ENCODE measurements at places on chromosomes 4 and X. TPM values are rescaled to one million over a fixed set of nuclear protein-coding genes. Genes with fewer than 3 reads are reported as not detected.

- H3K4me3 ChIP-seq, result no peak overlapping the region
- H3K27me3 ChIP-seq, result no peaks in the 10 kb centered on the region
- no peak for DNase-seq
- no peaks in the 10 kb centered on the region for H3K36me3 ChIP-seq
- H3K4me1 ChIP-seq, result no peaks in the 10 kb centered on the region
- H3K27ac ChIP-seq, result no peak overlapping the region
Measured at GRCh38 chrX:101736651-101737050, 77.0 kb upstream of the ARMCX2 start.

DNA sequence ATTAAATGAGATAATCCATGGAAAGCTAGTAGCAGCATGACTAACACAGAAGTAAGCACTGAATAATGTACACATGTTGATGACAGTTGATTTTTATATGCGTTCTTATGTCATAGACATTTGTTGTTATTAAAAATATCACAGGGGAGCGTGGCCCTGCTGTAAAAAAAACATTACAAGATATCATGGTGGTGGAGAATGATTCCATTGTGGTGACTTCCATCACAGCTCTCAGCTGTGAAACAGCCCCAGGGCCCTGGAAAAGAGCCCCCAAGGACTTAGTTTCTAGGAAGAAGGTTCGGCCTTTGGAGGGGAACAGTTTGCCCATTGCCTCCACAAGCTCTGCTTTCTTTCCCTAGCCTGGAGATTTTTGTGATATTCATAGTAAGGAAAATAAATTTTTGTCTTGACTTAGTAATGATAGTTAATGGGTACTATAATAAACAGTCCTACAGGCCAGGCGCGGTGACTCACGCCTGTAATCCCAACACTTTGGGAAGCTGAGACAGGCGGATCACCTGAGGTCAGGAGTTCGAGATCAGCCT is 49.9 kb downstream of the FAM114A1 start:
- no peak for DNase-seq
- H3K4me1 ChIP-seq, result no peaks in the 10 kb centered on the region
- H3K27me3 ChIP-seq, result no peaks in the 10 kb centered on the region
- no peak overlapping the region for H3K27ac ChIP-seq
- peaks cover 13% of the 10 kb centered on the region for H3K36me3 ChIP-seq

DNA sequence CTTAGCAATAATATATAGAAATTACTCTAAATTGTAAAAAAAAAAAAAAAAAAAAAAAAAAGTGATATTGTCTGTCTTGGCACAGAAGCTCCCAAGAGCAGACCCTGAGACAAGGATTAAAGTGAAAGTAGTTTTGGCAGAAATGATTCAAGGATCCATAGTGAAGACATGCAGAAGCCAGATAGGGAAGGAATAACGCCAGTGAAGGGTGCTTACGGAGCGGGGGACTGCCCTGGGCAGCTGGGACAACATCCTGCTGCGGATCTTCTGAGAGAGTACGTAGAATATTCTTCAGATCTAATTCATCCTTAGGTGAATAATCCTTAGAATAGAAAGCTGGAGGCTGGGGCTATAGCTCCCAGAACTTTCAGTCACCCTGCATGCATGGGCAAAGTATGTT is 39.8 kb downstream of the ARHGAP24 start:
- no peak overlapping the region for H3K4me3 ChIP-seq
- H3K4me1 ChIP-seq, result peaks cover 10% of the 10 kb centered on the region
- no peaks in the 10 kb centered on the region for H3K36me3 ChIP-seq

DNA sequence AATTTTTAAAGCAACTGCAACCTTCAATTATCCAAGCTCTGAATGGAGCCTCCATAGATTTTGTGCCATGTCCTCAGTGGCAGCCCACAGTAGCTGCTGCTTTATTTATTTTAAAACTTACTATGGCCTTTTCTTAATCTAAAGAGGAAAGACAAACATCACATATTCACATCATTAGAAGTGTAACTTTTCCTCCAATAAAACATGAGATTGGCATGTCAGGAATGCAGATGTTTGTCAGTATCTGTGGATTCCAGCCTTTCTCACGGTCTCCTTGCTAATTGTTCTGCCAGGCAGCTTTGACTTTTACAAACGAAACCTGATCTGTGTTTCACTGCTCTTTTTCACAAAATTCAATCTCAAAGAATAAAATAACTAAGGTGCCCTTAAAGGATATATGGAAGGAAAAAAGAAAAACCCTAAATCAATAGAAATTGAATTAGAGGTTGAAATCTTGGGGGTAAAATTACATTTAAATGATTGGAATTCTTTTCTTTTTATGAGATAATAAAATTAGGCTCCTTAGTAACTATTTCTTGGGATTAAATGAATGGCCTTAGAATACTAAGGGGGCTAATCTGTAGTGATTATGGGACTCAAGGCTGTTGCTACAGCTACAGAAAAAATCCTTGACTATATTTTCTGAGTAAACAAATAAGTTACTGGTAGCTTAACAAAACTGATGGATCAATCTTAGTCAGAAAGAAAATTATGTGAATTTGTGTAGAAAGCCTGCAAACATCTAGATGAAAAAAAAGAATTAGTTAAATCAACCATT is 151.3 kb downstream of the RTL9 start:
- no peaks in the 10 kb centered on the region for H3K36me3 ChIP-seq
- no peaks in the 10 kb centered on the region for H3K27me3 ChIP-seq
- H3K27ac ChIP-seq, result no peak overlapping the region
- H3K4me1 ChIP-seq, result no peaks in the 10 kb centered on the region
- H3K4me3 ChIP-seq, result no peak overlapping the region

DNA sequence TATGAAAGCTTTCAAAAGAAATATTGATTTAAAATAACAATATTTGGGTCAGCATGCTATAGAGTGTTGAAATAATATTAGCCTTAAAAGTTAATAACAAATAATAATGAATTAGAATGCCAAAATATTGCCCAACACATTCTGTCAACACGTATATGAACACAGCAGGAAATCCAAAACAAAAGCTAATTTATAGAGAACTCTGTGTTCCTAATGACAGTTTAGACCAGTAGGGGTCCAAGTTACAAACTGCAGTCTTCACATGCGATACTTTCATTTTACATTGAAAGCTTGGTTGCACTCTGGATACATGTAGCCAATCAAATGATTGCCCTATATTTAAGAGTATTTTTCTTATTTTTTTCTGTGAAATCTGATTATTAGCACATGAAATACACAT is 274.4 kb downstream of the DCTD start:
- no peaks in the 10 kb centered on the region for H3K27me3 ChIP-seq
- H3K4me1 ChIP-seq, result no peaks in the 10 kb centered on the region
- no peak overlapping the region for H3K27ac ChIP-seq
- no peak for DNase-seq
- H3K4me3 ChIP-seq, result no peak overlapping the region

- H3K4me3 ChIP-seq, result no peak overlapping the region
- no peak overlapping the region for H3K27ac ChIP-seq
- H3K27me3 ChIP-seq, result no peaks in the 10 kb centered on the region
Measured at GRCh38 chrX:28718450-28718849, 131.2 kb downstream of the IL1RAPL1 start.

DNA sequence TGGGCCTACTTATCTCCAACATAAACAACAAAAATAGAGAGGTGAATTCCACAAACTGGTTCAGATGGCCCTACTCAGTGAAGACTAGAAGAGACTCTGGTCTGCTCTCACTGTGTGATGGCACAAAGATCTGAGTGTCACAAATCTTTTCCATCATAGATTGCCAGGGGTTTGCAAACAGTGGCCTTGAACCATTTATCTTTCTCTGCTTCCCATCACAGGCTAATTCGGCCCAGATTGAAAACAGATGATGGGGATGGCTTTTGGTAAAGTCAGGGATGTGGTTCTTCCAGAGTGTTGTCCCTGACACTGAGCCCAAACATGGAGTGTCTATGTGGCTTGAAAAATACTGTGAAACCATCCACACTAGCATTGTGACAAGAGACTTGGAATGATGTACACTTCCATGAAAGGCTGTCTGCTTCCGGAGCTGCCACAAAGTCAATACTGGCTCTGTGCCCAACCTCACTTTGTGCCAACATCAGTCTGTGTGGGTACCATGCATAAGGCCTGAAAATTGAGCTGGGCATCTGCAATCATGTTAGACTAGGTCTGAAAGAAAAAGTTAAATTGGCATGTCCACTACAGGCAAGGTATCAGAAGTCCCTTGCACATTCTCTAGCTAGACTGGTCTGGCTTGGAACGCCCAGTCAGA is 25.2 kb upstream of the PLAC1 start:
- H3K27ac ChIP-seq, result no peak overlapping the region
- H3K4me1 ChIP-seq, result no peaks in the 10 kb centered on the region
- no peaks in the 10 kb centered on the region for H3K36me3 ChIP-seq
- H3K27me3 ChIP-seq, result no peaks in the 10 kb centered on the region
- no peak for DNase-seq

GRCh38 chr4:106978046-106978774 is 57.9 kb downstream of the DKK2 start:
- no peak for DNase-seq
- H3K4me1 ChIP-seq, result no peaks in the 10 kb centered on the region

- no peak for DNase-seq
- H3K27ac ChIP-seq, result no peak overlapping the region
- H3K36me3 ChIP-seq, result no peaks in the 10 kb centered on the region
- H3K4me3 ChIP-seq, result no peak overlapping the region
Measured at GRCh38 chrX:9269134-9269533, 195.7 kb upstream of the TBL1X start.

GRCh38 chrX:86148024-86148511 is at the start of gene DACH2:
Gene DACH2, plus strand, starts transcription at chrX:86148451.
- H3K4me3 ChIP-seq, result peak within 1 kb of the TSS; percentile 12
- DNase-seq, result peak; percentile 77
- no peaks in the 10 kb centered on the region for H3K36me3 ChIP-seq
- no peak within 1 kb of the TSS for H3K27ac ChIP-seq
- H3K4me1 ChIP-seq, result peaks cover 9% of the 10 kb centered on the region

The IQSEC2 gene
- total RNA-seq, result 30.3 TPM

The PNCK gene
- not detected for total RNA-seq

The TMPRSS11B gene
- total RNA-seq, result not detected

DNA sequence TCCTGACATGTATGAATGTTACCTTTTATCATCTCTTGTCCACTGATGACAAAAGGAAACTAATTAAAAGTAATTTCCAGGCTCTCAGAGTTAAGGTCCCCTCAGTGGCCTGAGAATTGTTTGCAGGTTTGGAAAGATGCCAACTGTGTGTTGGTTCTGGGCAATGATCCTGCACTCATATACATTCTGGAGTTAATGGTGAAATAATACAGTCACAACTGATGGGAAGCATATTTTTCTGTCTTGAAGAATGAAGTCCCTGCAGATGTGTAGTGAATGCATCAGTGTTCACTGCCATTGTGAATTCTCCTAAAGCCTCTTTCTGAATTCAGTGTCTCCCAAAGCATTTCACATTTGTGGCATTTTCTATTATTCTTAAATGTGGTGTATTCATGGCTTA is 238.1 kb upstream of the PPP1R2C start:
- H3K4me3 ChIP-seq, result no peak overlapping the region
- DNase-seq, result no peak
- no peaks in the 10 kb centered on the region for H3K27me3 ChIP-seq
- no peaks in the 10 kb centered on the region for H3K4me1 ChIP-seq
- no peaks in the 10 kb centered on the region for H3K36me3 ChIP-seq

GRCh38 chr4:242121-242848 is 63.0 kb downstream of the ZNF732 start:
- H3K4me1 ChIP-seq, result peaks cover 10% of the 10 kb centered on the region
- H3K27me3 ChIP-seq, result no peaks in the 10 kb centered on the region
- H3K36me3 ChIP-seq, result no peaks in the 10 kb centered on the region
- peak; percentile 68 for DNase-seq
- H3K27ac ChIP-seq, result peak overlapping the region; percentile 57
- peak overlapping the region; percentile 14 for H3K4me3 ChIP-seq

GRCh38 chr4:174403177-174403543 is 119.1 kb downstream of the HPGD start:
- no peak overlapping the region for H3K4me3 ChIP-seq
- no peaks in the 10 kb centered on the region for H3K27me3 ChIP-seq
- H3K4me1 ChIP-seq, result no peaks in the 10 kb centered on the region
- no peak overlapping the region for H3K27ac ChIP-seq
- no peak for DNase-seq

The MCF2 gene
- 0.33 TPM for total RNA-seq

- H3K4me3 ChIP-seq, result no peak overlapping the region
- H3K36me3 ChIP-seq, result no peaks in the 10 kb centered on the region
- H3K4me1 ChIP-seq, result no peaks in the 10 kb centered on the region
- no peak for DNase-seq
- H3K27ac ChIP-seq, result no peak overlapping the region
- no peaks in the 10 kb centered on the region for H3K27me3 ChIP-seq
Measured at GRCh38 chr4:21012851-21013331, 312.6 kb downstream of the PACRGL start.

The MAGEA3 gene
- not detected for total RNA-seq

GRCh38 chrX:12881914-12882313 is 15.0 kb downstream of the TLR7 start:
- H3K27me3 ChIP-seq, result no peaks in the 10 kb centered on the region
- DNase-seq, result no peak
- no peaks in the 10 kb centered on the region for H3K36me3 ChIP-seq
- H3K4me3 ChIP-seq, result no peak overlapping the region
- H3K27ac ChIP-seq, result no peak overlapping the region

DNA sequence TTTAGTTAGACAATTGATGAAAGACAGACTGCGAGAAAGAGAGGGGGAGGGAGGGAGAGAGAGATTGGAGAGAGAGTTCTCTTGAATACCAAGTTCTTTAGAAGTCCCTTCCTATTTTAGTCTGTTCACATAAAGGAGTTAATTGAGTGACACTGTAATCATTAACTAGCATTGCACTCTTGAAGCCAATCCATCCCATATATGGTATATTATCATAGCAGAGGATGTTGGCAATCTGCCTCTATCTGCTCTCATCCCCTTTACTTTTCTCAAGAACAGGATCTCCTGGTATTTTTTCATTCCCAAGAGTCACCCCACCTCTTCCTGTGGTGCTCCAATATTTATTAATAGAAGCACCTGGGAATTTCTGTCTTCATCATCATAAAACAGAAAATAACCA is 959.6 kb upstream of the NDST4 start:
- no peak overlapping the region for H3K27ac ChIP-seq
- H3K36me3 ChIP-seq, result no peaks in the 10 kb centered on the region
- no peak overlapping the region for H3K4me3 ChIP-seq
- H3K4me1 ChIP-seq, result no peaks in the 10 kb centered on the region
- no peaks in the 10 kb centered on the region for H3K27me3 ChIP-seq

GRCh38 chr4:13528821-13529127 is 15.5 kb downstream of the NKX3-2 start:
- H3K36me3 ChIP-seq, result no peaks in the 10 kb centered on the region
- H3K4me3 ChIP-seq, result no peak overlapping the region
- no peak overlapping the region for H3K27ac ChIP-seq
- H3K4me1 ChIP-seq, result peaks cover 22% of the 10 kb centered on the region
